ENCODE measurements at places on chromosomes 3 and 15.

DNA sequence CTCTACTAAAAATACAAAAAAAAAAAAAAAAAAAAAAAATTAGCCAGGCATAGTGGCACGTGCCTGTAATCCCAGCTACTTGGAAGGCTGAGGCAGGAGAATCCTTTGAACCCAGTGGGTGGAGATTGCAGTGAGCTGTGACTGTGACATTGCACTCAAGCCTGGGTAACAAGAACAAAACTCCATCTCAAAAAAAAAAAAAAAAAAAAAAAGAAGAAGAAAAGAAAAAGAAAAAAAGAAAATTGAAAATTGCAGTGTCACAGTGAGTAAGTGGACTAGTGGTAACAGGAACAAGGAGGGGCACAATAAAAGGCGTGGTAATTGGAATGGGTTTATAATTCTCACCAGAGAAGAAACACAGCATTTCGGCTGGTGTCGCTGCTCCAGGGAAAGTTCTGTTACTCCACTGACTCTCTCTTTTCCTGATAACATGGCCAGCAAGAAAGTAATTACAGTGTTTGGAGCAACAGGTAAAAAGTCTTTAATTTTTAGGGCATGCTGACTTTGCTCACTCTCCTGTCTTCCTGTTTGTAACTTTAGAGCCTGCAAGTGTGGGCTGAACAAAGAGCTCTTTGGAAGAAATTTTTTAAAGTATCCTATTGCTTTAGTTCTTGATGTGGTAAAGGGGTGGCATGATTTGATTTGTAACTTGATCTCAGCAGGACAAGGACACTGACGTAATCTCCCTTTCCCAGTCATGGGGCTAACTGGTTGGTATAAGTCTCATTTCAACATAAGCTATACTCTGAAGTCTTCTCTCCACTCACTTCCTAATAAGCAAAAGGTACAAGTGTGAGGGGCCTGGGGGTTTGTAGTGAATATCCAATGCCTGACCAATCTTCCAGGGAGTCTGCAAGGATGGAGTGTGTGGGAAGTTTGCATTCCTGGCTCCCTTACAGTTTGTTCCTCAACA, 22.1 kb upstream of the TRA2B start:
- no peak for DNase-seq

GRCh38 chr15:56076640-56077039, 83.2 kb upstream of the NEDD4 start:
- DNase-seq = no peak

GRCh38 chr3:123750659-123751420, 133.3 kb downstream of the MYLK start:
- DNase-seq = no peak

GRCh38 chr15:82150645-82151044, 104.8 kb upstream of the MEX3B start:
- no peak for DNase-seq

DNA sequence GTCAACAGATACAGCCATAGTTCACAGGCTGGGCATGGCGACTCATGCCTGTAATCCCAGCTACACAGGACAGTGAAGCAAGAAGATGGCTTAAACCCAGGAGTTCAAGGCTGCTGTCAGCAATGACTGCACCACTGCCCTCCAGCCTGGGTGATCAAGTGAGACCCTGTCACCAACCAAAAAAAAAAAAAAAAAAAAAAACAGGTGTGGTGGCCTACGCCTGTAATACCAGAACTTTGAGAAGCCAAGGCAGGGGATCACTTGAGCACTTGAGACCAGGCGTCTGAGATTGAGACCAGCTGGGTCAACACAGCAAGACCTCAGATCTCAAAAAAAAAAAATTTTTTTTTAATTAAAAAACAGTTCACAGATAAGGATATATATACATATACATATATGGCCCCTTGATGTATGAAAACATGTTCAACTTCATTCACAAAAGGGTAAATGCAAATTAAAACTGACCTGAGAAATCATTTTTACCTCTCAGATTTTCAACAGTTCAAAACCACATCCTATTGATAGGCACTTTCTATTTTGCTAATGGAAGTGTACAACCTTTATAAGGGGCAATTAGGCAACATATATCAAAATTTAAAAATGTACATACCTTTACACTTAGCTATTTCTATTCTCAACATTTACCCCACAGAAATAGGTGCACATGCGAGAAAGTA, 51.1 kb downstream of the OSBPL10 start:
- DNase-seq = no peak

- DNase-seq = peak; percentile 48
Observed at GRCh38 chr3:123586131-123586530, 1.3 kb upstream of the HACD2 start.
